Activated CD4-positive, alpha-beta T cell treated with anti-CD3 and anti-CD28 coated beads, Interleukin-2, amount 50 U/mL, for 48 hours (primary cell): ENCODE measurements at places on chromosomes 7 and 10.

- no peak for DNase-seq
Measured at GRCh38 chr7:149725916-149726315, 47.5 kb downstream of the ZNF467 start.

- no peak for DNase-seq
Measured at GRCh38 chr7:39664057-39664456, 40.7 kb downstream of the RALA start.

GRCh38 chr7:83882551-83882950 is 233.6 kb upstream of the SEMA3E start:
- DNase-seq, result no peak

- DNase-seq, result no peak
Measured at GRCh38 chr7:50856231-50856630, 73.5 kb upstream of the GRB10 start.
